ENCODE measurements at places on chromosomes 3 and 15.

- DNase-seq, result peak; percentile 96
Measured at GRCh38 chr15:88638626-88639372, at the start of gene ISG20. TSS of gene ISG20 (plus strand) at chr15:88639016. CDS start at chr15:88639367, 351 bp downstream.

DNA sequence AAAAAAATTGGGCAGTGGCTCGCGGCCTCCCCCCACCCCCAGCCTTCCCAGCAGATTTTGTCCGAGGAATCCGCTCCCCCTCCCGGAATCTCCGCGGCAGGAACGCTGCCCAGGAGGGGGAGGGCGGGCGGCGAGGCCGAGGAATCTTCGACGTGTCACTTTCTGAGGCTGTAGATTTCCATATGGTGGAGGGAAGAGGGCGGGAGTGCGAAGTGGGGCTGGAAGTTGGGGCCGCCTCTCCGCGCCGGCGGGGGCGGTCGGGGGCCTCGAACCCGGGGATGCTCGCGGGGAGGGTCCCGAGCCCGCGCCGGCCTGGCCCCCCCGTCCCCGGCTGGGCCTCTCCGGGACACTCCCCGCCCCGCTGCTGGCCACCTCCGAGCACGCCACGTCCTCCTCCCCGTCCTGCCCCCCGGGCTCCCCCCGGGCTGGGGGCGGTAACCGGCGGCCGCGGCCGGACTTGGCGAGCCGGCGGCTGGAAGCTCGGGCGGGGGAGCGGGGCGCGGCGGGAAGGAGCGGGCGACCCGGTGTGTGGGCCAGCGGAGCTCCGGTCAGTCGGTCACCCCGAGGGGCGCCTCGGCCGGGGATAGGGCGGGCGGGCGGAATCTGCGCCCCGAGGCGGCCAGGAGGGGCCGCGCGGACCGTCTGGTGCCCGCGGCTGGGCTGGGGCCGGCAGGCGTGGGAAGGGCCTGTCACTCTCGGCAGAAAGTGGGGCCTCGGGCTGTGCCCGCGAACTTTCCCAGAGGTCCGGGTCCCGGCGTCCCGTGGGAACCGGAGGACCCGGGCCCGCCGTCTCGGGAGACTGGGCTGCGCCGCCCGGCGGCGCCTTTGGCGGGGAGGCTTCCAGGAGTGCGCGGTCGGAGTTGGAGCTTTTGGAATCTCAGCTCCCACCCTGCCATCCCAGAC is 951 bp downstream of the FNDC3B start:
- DNase-seq, result peak; percentile 20

DNA sequence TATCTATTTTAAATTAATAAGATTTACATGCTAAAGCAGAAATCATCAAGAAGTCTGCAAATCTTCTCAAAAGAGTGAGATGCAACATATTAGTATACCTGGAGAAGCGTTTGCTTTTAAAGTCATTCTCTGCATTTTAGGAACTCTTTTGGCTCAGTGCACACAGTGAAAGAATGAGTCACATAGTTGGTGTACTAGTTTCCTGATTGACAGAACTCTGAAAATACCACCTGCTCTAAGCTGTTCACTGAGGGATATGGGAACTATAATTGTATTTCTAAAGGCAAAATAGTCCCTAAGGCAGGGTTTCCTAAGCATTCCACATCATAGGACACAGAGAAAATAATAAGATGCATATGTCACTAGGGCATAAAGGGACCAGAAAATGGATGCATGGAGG is 838.5 kb downstream of the DIPK2A start:
- DNase-seq, result no peak

GRCh38 chr3:55639896-55640765 is 153.0 kb upstream of the WNT5A start:
- DNase-seq, result no peak

DNA sequence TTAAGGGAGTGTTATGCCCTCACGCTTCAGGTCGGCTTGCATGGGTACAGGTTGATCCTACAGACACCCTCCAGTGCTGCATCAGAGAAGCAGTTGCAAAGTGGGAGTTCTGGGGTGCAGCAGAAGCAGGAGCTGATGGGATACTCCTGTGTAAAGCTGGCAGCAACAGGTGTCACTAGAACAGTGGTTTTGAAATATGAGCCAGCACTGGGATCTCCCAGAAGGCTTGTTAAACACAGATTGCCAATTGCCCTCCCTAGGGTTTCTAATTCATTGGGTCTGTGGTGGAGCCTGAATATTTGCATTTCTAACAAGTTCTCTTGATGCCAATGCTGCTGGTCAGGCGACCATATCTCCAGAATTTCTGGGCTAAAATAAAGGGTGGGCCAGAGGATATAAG is 350.4 kb downstream of the CLSTN2 start:
- no peak for DNase-seq
